Osteocyte (in vitro differentiated cells): ENCODE measurements at places on chromosomes 1 and 21. TPM values are rescaled to one million over a fixed set of nuclear protein-coding genes. Genes with fewer than 3 reads are reported as not detected.

Gene AQP10
- total RNA-seq, result not detected in 2 replicates

Gene ANGPTL7
- total RNA-seq, result not detected in 2 replicates

Gene FH
- total RNA-seq, result 61.1 and 65.5 TPM in 2 replicates

Gene OR2T35
- total RNA-seq, result not detected in 2 replicates

Gene UTP11
- 32.6 and 34.4 TPM in 2 replicates for total RNA-seq

Gene NOL9
- total RNA-seq, result 33.5 and 36.3 TPM in 2 replicates

Gene XCL2
- total RNA-seq, result not detected in 2 replicates

Gene SHE
- total RNA-seq, result not detected in 2 replicates

DNA sequence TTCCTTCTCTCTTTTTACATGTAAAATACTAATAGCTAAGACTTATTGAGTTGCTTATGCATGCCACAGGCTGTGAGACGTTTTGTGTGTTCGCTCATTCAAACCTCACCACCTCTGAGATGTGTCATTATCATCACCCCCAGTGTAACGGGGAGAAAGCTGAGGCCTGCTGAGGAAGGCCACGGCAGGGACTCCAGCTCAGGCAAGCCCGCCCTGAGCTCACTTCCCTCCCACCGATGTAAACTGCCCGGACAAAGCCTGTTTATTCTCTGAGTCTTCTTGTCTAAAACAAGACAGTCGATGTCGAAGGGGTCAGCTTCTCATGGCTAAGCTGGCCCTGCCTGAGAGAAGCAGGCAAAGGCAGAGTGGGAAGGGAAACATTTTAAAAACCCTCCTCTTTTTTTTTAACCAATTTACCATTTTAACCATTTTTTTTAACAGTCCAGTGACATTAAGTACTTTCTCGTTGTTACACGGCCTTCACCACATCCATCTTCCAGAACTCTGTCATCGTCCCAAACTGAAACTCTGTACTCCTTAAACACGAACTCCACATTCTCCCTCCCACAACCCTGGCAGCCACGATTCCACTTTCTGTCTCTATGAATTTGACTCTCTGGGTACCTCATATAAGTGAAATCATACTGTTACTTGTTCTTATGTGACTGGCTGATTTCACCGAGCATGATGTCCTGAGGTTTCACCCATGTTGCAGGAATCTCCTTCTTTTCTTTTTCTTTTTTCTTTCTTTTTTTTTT is 204.8 kb upstream of the GALNT2 start:
- H3K27ac ChIP-seq, result peak overlapping the region; percentile 37
- H3K36me3 ChIP-seq, result no peaks in the 10 kb centered on the region
- DNase-seq, result no peak

GRCh38 chr1:90325168-90325567 is 330.3 kb downstream of the ZNF326 start:
- H3K36me3 ChIP-seq, result no peaks in the 10 kb centered on the region
- no peaks in the 10 kb centered on the region for H3K4me1 ChIP-seq
- H3K27ac ChIP-seq, result no peak overlapping the region
- no peak overlapping the region for H3K4me3 ChIP-seq

DNA sequence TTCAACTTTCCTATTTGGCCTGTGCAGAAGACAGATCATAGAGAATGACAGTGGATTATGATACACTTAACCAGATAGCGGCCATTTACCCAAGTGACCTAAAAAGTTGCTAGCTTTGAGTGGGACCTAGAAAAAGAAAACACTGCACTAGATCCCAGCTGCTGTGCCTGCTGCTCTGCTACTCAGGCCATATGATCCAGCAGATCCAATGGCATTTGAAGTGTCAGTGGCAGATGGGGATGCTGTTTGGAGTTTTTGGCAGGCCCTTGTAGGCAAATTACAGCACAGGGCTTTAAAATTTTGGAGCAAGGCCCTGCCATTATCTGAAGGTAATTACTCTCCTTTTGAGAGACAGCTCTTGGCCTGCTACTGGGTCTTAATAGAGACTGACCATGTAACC is 74.0 kb upstream of the KCNE2 start:
- no peak for DNase-seq
- H3K4me3 ChIP-seq, result no peak overlapping the region
- H3K4me1 ChIP-seq, result peaks cover 2% of the 10 kb centered on the region
- peaks cover 2% of the 10 kb centered on the region for H3K36me3 ChIP-seq
- no peaks in the 10 kb centered on the region for H3K27me3 ChIP-seq
- no peak overlapping the region for H3K27ac ChIP-seq

- H3K36me3 ChIP-seq, result peaks cover 23% of the 10 kb centered on the region
- DNase-seq, result no peak
- no peaks in the 10 kb centered on the region for H3K27me3 ChIP-seq
- no peak overlapping the region for H3K27ac ChIP-seq
These were observed 11.0 kb downstream of the NUDC start for GRCh38 chr1:26932531-26932930.

- H3K4me3 ChIP-seq, result no peak overlapping the region
- DNase-seq, result no peak
- no peaks in the 10 kb centered on the region for H3K36me3 ChIP-seq
- peaks cover 26% of the 10 kb centered on the region for H3K27me3 ChIP-seq
These were observed 79.9 kb downstream of the CD247 start for GRCh38 chr1:167438171-167439138.

- H3K27ac ChIP-seq, result peak overlapping the region; percentile 69
- DNase-seq, result no peak
- H3K4me1 ChIP-seq, result peaks cover 78% of the 10 kb centered on the region
- peaks cover 22% of the 10 kb centered on the region for H3K36me3 ChIP-seq
These were observed 182.5 kb upstream of the SGIP1 start for GRCh38 chr1:66351478-66351877.

GRCh38 chr21:32777269-32777668 is 5.7 kb upstream of the PAXBP1 start:
- H3K4me1 ChIP-seq, result peaks cover 9% of the 10 kb centered on the region
- H3K27ac ChIP-seq, result no peak overlapping the region
- no peak for DNase-seq
- H3K4me3 ChIP-seq, result no peak overlapping the region
- H3K27me3 ChIP-seq, result peaks cover 5% of the 10 kb centered on the region
- H3K36me3 ChIP-seq, result no peaks in the 10 kb centered on the region

- H3K4me1 ChIP-seq, result peaks cover 48% of the 10 kb centered on the region
- H3K4me3 ChIP-seq, result no peak overlapping the region
- H3K36me3 ChIP-seq, result peaks cover 2% of the 10 kb centered on the region
- no peak for DNase-seq
- H3K27ac ChIP-seq, result no peak overlapping the region
- H3K27me3 ChIP-seq, result no peaks in the 10 kb centered on the region
These were observed 185.2 kb downstream of the RASAL2 start for GRCh38 chr1:178278916-178279686.

DNA sequence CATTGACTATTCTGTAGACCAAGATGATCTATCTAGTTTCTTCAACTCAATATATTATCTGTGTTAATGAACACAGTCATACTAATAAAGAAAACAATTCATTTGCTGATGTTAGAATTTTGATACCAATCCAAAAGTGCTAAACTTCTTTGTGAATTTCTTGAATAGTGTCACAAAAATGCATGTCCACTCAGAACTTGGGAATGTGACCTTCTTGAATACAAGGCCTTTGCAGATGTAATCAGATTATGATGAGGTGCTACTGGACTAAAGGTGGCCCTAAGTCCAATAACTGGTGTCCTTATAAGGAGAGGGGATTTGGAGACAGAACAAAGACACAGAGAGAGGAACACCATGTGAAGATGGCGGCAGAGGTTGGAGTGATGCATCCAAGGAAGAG is 305.8 kb upstream of the ZP4 start:
- no peak overlapping the region for H3K4me3 ChIP-seq
- H3K36me3 ChIP-seq, result no peaks in the 10 kb centered on the region
- DNase-seq, result no peak
- no peaks in the 10 kb centered on the region for H3K27me3 ChIP-seq
- no peak overlapping the region for H3K27ac ChIP-seq

- peaks cover 20% of the 10 kb centered on the region for H3K36me3 ChIP-seq
- peak overlapping the region; percentile 34 for H3K4me3 ChIP-seq
These were observed 12.7 kb upstream of the CPLANE2 start for GRCh38 chr1:16249596-16250241.

- peaks cover 16% of the 10 kb centered on the region for H3K4me1 ChIP-seq
- no peaks in the 10 kb centered on the region for H3K36me3 ChIP-seq
- no peak overlapping the region for H3K27ac ChIP-seq
- no peak for DNase-seq
- no peak overlapping the region for H3K4me3 ChIP-seq
These were observed 198.2 kb downstream of the LRRC7 start for GRCh38 chr1:69765951-69766350.

DNA sequence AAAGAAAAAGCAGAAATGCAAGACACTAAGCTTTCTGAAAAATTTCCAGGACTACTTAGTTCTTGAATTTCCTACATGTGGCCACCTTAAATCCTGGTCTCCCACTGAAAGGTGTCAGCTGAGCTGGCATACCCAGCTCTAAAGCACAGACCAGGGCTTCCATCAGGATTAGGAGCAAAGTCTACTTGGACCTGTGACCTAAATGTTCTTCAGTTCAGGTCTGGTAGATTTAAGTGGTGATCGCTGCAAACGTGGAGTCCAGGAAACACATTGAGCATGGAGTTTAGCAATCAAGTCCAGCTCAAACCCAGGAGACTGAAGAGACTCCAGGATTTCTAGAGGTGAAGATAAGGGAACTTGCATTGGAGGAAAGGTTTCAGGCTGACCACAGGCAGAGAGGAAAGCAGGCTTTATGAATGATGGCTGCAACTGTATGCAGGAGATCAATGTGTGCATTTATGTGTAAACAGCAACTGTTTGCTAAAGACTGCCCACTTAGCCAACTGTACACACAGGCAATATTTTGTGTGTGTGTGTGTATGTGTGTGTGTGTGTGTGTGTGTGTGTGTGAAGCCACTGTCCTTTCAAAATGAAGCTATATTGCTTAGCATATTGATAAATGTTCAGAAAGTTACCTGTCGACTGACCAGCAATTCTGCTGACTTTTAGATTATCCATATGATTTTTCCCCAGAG is 75.2 kb downstream of the LMX1A start:
- H3K36me3 ChIP-seq, result no peaks in the 10 kb centered on the region
- DNase-seq, result no peak

- H3K4me3 ChIP-seq, result no peak overlapping the region
- H3K4me1 ChIP-seq, result no peaks in the 10 kb centered on the region
- H3K36me3 ChIP-seq, result no peaks in the 10 kb centered on the region
- no peak overlapping the region for H3K27ac ChIP-seq
- no peaks in the 10 kb centered on the region for H3K27me3 ChIP-seq
These were observed 1.8 kb upstream of the TMEM52 start for GRCh38 chr1:1920608-1921458.

- peaks cover 37% of the 10 kb centered on the region for H3K27me3 ChIP-seq
- H3K36me3 ChIP-seq, result no peaks in the 10 kb centered on the region
- no peak overlapping the region for H3K27ac ChIP-seq
- H3K4me3 ChIP-seq, result no peak overlapping the region
These were observed 13.7 kb upstream of the TMEM51 start for GRCh38 chr1:15139654-15140350.

DNA sequence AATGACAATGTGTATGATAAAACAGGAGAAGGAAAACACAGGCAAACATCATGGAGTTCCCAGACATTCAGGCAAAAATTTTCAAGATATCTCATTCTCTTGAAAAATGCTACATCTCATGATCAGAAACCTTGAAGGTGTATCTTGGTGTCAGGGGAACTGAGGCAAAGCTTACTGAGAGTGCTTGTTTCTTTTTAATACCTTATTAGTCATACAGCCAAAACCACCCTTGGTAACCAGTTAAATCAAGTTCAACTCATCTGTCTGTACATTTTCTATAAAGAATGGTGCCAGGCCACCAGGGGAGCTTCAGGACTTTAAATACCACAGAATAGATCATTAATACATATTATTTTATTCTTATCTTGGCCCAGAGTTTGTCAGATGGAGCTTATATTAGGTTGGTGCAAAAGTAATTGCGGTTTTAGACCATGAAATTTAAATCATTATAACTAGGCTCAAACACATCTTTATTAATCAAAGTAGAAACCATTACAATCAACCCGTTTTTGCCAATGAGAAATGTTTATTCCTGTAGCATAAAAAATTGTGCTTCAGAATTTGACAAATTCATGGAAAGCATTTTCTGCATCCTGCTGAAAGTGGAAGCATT is 1036.0 kb downstream of the AMY1C start:
- DNase-seq, result no peak
- no peaks in the 10 kb centered on the region for H3K4me1 ChIP-seq
- H3K36me3 ChIP-seq, result no peaks in the 10 kb centered on the region
- H3K27me3 ChIP-seq, result peaks cover 2% of the 10 kb centered on the region

GRCh38 chr1:214306269-214306668 is 25.3 kb downstream of the SMYD2 start:
- no peak overlapping the region for H3K4me3 ChIP-seq
- no peak for DNase-seq
- H3K4me1 ChIP-seq, result peaks cover 24% of the 10 kb centered on the region
- H3K36me3 ChIP-seq, result no peaks in the 10 kb centered on the region
- no peak overlapping the region for H3K27ac ChIP-seq

DNA sequence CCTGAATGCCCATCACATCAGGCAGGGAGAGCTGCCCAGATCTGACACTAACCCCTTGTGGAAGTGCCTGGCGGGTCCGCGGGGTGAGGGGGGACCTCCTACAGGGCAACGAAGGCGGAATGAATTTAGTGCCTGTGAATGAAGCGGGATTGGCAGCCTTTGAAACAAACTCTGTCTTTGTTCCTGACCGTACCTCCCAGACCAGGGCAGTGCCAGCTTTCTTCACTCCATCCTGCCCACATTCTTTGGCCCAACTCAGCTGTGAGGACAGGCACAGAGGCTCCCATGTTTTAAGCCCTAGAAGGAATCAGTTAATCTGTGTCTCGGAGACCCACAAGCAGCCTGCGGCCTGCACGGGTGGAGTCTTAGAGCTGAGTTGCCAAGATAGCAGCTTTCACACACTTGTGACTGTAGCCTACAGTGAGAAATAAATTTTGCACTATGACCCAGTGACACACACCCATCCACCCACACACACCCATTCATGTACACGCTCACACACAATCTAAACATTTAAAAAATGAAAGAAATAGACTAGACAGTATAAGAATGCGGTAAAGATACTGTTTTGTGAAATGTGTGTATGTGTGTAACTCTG is 60.1 kb upstream of the USP24 start:
- H3K27ac ChIP-seq, result peak overlapping the region; percentile 74
- H3K4me1 ChIP-seq, result peaks cover 27% of the 10 kb centered on the region
- no peak overlapping the region for H3K4me3 ChIP-seq
- no peaks in the 10 kb centered on the region for H3K27me3 ChIP-seq
- DNase-seq, result no peak

- no peaks in the 10 kb centered on the region for H3K36me3 ChIP-seq
- peaks cover 16% of the 10 kb centered on the region for H3K27me3 ChIP-seq
- H3K27ac ChIP-seq, result no peak overlapping the region
- H3K4me1 ChIP-seq, result no peaks in the 10 kb centered on the region
- H3K4me3 ChIP-seq, result no peak overlapping the region
These were observed 46.2 kb downstream of the TRABD2B start for GRCh38 chr1:47951026-47951425.

GRCh38 chr1:44590475-44590874 is 83.8 kb downstream of the TMEM53 start:
- H3K27me3 ChIP-seq, result peaks cover 10% of the 10 kb centered on the region
- DNase-seq, result no peak
- H3K4me1 ChIP-seq, result no peaks in the 10 kb centered on the region
- H3K27ac ChIP-seq, result no peak overlapping the region

- H3K27ac ChIP-seq, result no peak overlapping the region
- no peak for DNase-seq
- peaks cover 2% of the 10 kb centered on the region for H3K36me3 ChIP-seq
- H3K4me1 ChIP-seq, result peaks cover 6% of the 10 kb centered on the region
- H3K4me3 ChIP-seq, result no peak overlapping the region
These were observed 11.7 kb upstream of the CD101 start for GRCh38 chr1:116989835-116990234.
